Endothelial cell (in vitro differentiated cells): ENCODE measurements at places on chromosomes 7 and 10. TPM values are rescaled to one million over a fixed set of nuclear protein-coding genes. Genes with fewer than 3 reads are reported as not detected.

- DNase-seq: no peak
Observed at GRCh38 chr7:6546498-6547251, 4.6 kb downstream of the GRID2IP start.

DNA sequence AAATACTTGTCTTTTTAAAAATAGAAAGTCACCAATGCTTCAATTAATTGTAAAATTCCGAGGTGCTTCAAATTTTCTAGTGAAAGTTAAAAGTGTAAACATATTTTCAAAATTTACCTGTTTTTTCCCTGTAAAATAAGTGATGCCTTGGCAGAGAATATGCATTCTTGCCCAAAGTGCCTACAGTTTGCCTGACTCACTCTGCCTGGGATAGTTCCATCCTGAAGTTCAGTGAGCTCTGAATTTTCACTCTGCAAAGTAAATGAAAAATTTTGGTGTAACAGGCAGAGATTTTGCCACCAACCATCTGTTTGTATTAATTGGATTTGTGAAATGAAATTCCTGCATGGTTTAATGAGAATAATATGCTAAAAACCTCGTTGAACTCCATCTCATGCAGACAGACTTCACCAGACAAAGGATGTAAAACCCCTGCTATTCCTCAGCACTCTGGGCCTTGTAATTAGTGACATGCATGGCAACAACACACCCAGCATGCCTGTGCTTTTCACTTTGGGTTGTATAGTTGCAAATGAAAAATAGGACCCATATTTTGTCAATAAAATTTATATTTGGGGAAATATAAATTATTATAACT lies 117.4 kb upstream of the GNAI1 start:
- DNase-seq: no peak

GRCh38 chr7:116495736-116496135 lies 3.8 kb upstream of the CAV2 start:
- DNase-seq: no peak

- DNase-seq: peak; percentile 46
Observed at GRCh38 chr10:59805014-59805413, 51.8 kb upstream of the MRLN start.

GRCh38 chr10:96073722-96074121 lies 30.3 kb downstream of the CCNJ start:
- DNase-seq: no peak

The JCAD gene
- 234 TPM for total RNA-seq

GRCh38 chr7:15495170-15495569 lies 66.6 kb downstream of the AGMO start:
- DNase-seq: no peak

The ACTA2 gene
- 98.5 TPM for total RNA-seq

The ZWINT gene
- total RNA-seq: 36.7 TPM

The MKX gene
- total RNA-seq: 0.80 TPM

DNA sequence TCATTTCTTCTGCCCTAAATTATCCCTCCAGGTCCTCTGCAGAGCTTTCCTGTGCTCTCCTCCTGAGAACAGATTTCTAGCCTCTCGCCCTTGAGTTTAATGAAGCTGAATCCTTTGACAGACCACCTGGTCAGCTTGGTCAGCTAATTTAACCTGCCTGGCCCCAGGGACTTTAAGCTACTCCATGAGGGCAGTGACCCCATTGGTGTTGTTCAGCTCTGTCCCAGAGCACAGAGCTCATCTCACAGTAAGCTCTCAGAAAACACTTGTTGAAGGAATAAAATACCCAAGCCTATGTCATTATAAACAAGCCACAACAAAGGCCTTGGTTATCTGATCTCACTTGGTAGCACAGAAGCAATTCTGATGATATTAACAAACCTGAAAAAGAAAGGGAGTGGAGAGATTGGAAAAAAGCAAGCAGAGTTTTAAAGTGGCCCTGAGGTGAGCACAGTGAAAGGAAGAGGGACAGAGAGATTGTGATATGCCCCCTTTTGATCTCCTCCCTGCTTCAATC lies 24.4 kb downstream of the SLC26A4 start:
- DNase-seq: no peak

- no peak for DNase-seq
Observed at GRCh38 chr7:115511330-115511729, 519.2 kb downstream of the TFEC start.

The CRYGN gene
- not detected for total RNA-seq

- DNase-seq: no peak
Observed at GRCh38 chr10:100901051-100901450, 11.7 kb upstream of the SLF2 start.

GRCh38 chr7:102431617-102432298 lies 1.6 kb upstream of the ORAI2 start:
- DNase-seq: no peak

GRCh38 chr10:113301342-113301984 lies 251.4 kb upstream of the HABP2 start:
- DNase-seq: peak; percentile 11

DNA sequence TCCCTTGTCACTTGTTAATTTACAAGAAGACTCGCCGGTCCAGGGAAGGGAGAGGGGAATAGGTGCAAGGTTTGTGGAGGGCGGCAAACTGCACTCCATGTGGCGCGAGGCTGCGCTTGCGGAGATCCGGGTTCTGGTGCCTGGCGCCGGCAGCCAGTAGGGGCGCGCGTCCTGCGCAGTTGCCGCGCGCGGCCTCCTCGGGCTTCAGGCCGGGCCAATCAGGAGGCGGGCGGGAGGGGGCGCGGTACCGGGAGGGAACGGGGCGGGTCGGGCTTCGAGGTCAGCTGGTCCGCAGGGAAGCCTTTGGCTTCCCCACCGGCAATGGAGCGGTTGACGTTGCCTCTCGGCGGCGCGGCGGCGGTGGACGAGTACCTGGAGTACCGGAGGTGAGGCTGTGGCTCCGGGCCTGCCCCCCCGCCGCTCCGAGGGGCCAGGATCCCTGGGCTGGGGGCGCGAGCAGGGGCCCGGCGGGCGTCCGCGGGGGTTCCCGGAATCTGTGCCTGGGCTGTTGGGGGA lies at the start of gene FAM221A:
Gene FAM221A (plus strand): TSS at position 302 of the 516 bp plus-strand sequence. CDS start 20 bp downstream, at position 322.
- DNase-seq: peak; percentile 92

The PAOX gene
- total RNA-seq: 6.6 TPM

GRCh38 chr10:15374156-15374555 lies 3.1 kb upstream of the FAM171A1 start:
- no peak for DNase-seq

DNA sequence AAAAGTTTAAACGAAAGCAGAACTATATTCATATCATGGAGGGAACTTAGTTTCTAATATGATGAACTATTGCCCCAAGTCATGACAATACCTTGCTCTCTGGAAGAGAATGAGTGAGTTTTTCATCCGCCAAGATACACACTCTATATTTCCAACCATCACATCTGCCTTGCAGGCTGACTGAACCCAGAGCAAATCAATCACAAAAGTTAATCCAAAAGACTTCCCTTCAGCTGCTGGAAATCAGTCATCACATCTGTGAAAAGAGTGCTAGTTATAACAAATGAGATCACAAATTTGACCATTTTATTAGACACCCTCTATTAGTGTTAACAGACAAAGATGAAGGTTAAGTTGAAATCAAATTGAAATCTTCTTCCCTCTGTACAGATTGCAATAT lies 261.7 kb upstream of the PRKCQ start:
- no peak for DNase-seq

The MRPS17 gene
- total RNA-seq: 11.7 TPM

The DDX50 gene
- total RNA-seq: 35.2 TPM

The C10orf62 gene
- not detected for total RNA-seq

The ACSM6 gene
- not detected for total RNA-seq

The SPAM1 gene
- not detected for total RNA-seq

GRCh38 chr10:101067356-101068083 lies 5.7 kb downstream of the KAZALD1 start:
- DNase-seq: peak; percentile 83

GRCh38 chr7:47730142-47730541 lies 148.2 kb upstream of the TNS3 start:
- no peak for DNase-seq

The AIMP2 gene
- 25.3 TPM for total RNA-seq

The WDFY4 gene
- total RNA-seq: 0.54 TPM

DNA sequence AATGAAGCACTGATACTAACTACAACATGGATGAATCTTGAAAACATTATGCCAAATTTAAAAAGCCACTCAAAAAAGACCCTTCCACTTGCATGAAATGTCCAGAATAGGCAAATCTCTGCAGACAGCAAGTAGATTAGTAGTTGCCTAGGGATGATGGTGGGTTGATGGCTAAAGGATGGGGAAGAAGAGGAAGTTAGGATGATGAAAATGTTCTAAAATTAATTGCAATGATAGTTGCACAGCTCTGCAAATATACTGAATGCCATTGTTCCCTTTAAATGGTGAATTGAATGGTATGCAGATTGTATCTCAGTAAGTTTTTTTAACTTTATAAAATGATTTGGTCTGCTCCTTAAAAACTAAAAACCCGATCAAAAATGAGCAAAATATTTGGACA lies 7.3 kb upstream of the LIPA start:
- no peak for DNase-seq

The TRIM73 gene
- total RNA-seq: 7.4 TPM

DNA sequence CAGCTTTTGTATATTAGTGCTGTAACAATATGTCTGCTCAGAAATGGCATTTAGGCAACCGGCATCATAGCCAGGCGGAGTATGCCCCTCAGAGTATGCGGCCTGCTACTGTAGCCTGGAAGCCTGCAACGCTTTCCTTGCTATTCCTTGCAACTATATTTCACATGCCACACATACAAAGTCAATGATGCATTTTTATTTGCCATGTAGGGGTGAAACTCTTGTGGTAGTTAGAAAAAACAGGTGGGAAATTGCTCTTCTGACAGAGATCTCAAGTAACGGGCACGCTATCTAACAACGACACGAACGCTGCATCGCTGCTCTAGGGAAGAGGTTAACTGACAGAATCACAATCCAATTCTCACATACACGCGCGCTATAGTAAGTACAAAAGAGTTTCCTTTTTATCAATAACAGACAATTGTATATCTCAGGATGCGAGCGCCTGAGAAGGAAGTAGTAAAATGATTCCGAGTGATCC lies 5.9 kb downstream of the EBF3 start:
- DNase-seq: no peak

GRCh38 chr10:67648613-67649229 lies 47.3 kb downstream of the CTNNA3 start:
- no peak for DNase-seq

DNA sequence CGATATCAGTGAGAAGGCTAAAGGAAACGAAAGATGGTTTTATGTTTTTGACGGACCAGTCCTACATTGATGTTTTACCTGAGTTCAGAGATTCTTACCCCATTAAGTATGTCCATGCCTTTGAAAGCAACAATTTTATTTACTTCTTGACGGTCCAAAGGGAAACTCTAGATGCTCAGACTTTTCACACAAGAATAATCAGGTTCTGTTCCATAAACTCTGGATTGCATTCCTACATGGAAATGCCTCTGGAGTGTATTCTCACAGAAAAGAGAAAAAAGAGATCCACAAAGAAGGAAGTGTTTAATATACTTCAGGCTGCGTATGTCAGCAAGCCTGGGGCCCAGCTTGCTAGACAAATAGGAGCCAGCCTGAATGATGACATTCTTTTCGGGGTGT lies 27.7 kb downstream of the MET start:
- no peak for DNase-seq

DNA sequence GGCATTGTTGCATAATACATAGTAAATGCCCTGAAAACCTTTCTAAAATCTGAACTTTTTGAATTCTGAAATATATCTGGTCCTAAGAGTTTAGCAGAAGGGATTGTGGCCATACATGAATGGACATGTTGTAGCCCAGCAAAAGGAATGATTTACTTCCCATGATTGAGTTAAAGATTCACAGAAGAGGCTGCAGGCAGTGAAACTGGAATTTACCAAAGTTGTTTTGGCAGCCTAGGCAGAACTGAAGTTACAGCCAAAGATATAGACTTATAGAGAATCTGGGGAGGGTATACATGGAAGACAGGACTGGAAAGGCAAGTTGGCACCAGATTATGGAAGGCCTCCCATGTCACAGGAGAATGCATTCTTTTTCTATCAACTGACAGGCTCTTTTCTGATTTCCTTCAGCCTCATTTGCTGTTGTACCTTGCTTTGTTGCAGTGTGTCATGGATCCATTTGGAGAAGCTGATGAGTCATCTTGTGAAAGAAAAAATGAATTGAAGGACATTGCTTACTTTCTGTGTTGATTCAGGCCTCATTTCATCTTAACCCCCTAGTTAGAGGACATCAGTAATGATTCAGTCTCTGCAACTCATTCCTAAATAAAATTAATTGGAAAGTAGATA lies 356.2 kb upstream of the LRGUK start:
- DNase-seq: no peak

DNA sequence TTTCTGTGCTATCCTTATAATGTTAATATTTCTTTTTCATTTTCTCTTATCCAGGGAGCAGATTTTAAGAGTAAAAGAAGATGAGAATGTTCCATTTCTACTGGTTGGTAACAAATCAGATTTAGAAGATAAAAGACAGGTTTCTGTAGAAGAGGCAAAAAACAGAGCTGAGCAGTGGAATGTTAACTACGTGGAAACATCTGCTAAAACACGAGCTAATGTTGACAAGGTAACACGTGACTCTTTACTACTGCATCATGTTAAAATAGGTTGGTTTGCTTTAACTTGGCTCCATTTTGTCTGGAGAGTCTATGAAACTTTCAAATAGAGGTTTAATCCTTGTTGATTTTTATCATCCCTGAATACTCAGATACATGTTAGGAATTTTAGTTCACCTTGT lies 73.3 kb downstream of the RALA start:
- DNase-seq: no peak

The ADIRF gene
- not detected for total RNA-seq

- no peak for DNase-seq
Observed at GRCh38 chr7:2383543-2384274, 19.7 kb upstream of the CHST12 start.

The CHAT gene
- 0.23 TPM for total RNA-seq

The LRRC4 gene
- total RNA-seq: 297 TPM

- DNase-seq: no peak
Observed at GRCh38 chr10:13834581-13835286, 248.0 kb downstream of the PRPF18 start.

- DNase-seq: no peak
Observed at GRCh38 chr10:3692387-3692999, 92.5 kb downstream of the KLF6 start.

- DNase-seq: no peak
Observed at GRCh38 chr7:127594490-127594889, 954 bp downstream of the FSCN3 start.

DNA sequence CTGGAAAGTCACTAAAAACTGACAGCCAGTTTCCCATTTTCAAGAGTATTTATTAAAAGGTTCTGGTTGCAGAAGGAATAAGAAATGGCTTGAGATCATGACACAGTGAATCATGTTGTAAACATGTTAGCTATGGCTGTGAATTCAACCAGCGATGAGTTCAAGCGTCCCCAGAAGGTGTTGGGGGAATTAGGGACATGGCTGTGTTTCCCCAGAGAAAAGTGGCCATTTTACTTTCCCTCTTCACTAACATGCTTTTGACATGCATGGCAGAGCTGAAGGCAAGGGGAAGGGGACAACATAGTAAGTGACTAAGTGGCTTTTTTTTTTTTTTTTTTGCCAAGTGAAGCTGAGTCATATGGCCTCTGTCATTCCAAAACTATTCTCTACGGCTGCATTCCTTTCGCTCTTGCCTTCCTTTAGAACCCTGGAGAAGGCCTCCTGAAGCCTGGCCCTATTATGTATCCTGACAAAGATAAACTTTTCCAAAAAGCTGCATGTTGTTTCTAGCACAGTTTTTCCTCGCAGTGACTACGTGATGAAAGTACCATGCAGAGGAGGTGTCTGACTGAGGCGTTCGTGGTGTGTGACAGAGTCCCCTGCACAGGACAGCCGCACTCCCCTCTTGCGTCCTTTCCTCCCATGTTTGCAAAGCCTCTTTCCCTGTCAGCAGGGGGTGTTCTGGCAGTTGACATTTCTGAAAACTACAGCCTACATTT lies 46.9 kb downstream of the EGFR start:
- no peak for DNase-seq
